ENCODE measurements at places on chromosomes 3 and 15. TPM values are rescaled to one million over a fixed set of nuclear protein-coding genes. Genes with fewer than 3 reads are reported as not detected.

DNA sequence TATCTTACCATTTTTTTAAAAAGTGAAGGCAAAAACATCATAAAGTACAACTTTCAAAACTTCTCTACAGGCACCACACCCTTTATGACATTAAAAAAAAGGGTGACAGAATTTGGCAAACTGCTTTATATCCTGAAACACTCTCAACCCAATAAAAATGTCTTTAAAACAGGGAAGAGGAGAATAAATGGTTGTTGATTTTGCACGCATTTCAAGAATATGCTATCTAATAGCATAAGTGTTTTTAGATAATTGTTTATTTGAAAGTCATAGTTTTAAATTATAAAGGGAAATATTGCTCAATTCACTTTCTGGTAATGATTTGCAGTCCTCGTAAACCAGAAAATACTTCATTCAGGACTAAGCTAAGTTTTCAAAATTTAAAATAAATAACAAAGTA is 1.7 kb upstream of the PCOLCE2 start:
- no peak for DNase-seq

- no peak for DNase-seq
Measured at GRCh38 chr3:55984626-55985025, 483.6 kb downstream of the ERC2 start.

DNA sequence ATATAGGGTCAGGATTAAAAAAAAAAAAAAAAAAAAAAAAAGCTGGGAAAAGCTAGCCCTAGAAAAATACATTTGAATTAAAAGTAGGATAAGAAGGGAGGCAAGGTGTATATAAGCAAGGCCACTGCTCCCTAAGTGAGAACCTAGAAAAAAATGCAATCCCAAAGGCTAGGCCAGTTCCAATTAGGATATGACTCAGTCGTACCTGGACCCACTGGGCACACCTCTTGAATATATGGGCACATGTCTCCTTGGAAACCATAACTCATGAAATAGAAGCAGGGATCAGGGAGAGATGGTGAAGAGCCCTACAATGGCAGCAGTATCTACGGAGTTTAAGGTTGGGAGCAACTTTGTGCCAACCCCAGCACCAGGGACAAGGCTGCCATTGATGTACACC is 314.1 kb upstream of the IL12A start:
- DNase-seq, result no peak

DNA sequence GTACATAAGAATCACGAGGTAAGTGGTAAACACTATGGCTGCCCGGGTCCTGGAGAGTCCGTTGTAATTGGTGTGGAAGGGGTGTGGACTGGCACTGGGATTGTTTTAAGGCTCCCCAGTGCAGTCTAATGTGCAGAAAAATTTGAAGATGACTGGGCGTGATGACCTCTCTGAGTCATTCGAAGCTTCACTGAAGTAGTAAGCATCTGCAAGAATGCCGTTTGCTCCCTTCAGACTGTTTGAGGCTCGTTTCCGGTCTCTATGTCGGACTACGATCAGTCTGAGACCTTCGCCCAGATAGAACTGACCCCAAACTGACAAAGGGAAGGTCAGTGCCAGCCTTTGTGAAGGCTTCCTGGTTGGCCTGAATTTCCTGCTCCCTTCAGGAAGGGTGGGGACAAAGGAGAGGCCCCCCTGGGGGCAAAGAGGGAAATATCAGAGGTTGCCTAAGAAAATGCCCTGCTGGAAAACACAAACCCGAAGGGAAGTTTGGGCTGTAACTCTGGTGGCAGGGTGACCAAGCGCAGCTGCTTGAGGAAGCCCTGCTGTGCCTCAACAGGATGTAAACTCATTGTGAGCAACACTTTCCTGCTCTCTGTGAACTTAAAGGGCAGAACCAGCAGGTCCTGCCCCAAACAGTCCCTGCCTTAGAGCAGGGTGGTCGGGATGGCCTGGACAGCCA is 34.6 kb downstream of the BTD start:
- no peak for DNase-seq

The DAZL gene
- not detected for total RNA-seq

The FHIT gene
- not detected for total RNA-seq

The LRRC31 gene
- total RNA-seq, result 0.48 TPM

Data from HT-29 (cell line).